ENCODE measurements at places on chromosomes 1 and 21. TPM values are rescaled to one million over a fixed set of nuclear protein-coding genes. Genes with fewer than 3 reads are reported as not detected.

- H3K27ac ChIP-seq, result no peak overlapping the region
- no peaks in the 10 kb centered on the region for H3K27me3 ChIP-seq
- no peak overlapping the region for H3K4me3 ChIP-seq
- H3K36me3 ChIP-seq, result no peaks in the 10 kb centered on the region
- DNase-seq, result no peak
These were observed 144.3 kb upstream of the C1orf21 start for GRCh38 chr1:184242507-184242943.

- no peak overlapping the region for H3K4me3 ChIP-seq
- no peaks in the 10 kb centered on the region for H3K36me3 ChIP-seq
- no peaks in the 10 kb centered on the region for H3K4me1 ChIP-seq
- no peak overlapping the region for H3K27ac ChIP-seq
- no peaks in the 10 kb centered on the region for H3K27me3 ChIP-seq
These were observed 49.8 kb downstream of the ITSN1 start for GRCh38 chr21:33691945-33692603.

- no peak for DNase-seq
- no peak overlapping the region for H3K27ac ChIP-seq
- no peaks in the 10 kb centered on the region for H3K36me3 ChIP-seq
- H3K27me3 ChIP-seq, result no peaks in the 10 kb centered on the region
- H3K4me1 ChIP-seq, result no peaks in the 10 kb centered on the region
These were observed 13.7 kb upstream of the ZNF691 start for GRCh38 chr1:42832641-42833240.

GRCh38 chr1:7302126-7302525 lies 469.0 kb upstream of the VAMP3 start:
- no peaks in the 10 kb centered on the region for H3K36me3 ChIP-seq
- peaks cover 9% of the 10 kb centered on the region for H3K4me1 ChIP-seq
- no peak overlapping the region for H3K27ac ChIP-seq

DNA sequence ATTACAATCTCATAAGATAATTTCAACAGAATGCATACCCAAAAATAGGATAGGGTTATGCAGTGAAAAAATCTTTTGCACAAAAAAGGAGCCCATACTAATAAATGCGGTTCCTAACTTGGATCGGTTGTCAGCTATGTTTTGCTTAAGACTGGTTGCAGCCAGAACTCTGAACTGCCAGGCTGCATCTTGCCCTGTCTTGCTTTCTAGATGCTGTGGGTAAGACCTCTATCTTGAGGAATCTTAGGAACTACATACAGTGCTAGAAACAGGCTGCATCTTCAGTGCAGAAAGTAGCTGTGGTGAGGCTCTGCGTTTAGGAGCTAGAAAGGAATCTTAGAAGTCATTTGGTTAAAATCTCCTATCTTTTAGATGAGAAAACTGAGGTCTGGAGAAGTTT lies 45.6 kb upstream of the PLA2G4A start:
- DNase-seq, result no peak
- H3K4me1 ChIP-seq, result no peaks in the 10 kb centered on the region
- H3K36me3 ChIP-seq, result no peaks in the 10 kb centered on the region
- H3K27me3 ChIP-seq, result no peaks in the 10 kb centered on the region
- H3K27ac ChIP-seq, result no peak overlapping the region

- H3K27ac ChIP-seq, result no peak overlapping the region
- no peaks in the 10 kb centered on the region for H3K36me3 ChIP-seq
- no peaks in the 10 kb centered on the region for H3K4me1 ChIP-seq
- H3K4me3 ChIP-seq, result no peak overlapping the region
- H3K27me3 ChIP-seq, result no peaks in the 10 kb centered on the region
- no peak for DNase-seq
These were observed 160.5 kb upstream of the KIAA0040 start for GRCh38 chr1:175353066-175353465.

DNA sequence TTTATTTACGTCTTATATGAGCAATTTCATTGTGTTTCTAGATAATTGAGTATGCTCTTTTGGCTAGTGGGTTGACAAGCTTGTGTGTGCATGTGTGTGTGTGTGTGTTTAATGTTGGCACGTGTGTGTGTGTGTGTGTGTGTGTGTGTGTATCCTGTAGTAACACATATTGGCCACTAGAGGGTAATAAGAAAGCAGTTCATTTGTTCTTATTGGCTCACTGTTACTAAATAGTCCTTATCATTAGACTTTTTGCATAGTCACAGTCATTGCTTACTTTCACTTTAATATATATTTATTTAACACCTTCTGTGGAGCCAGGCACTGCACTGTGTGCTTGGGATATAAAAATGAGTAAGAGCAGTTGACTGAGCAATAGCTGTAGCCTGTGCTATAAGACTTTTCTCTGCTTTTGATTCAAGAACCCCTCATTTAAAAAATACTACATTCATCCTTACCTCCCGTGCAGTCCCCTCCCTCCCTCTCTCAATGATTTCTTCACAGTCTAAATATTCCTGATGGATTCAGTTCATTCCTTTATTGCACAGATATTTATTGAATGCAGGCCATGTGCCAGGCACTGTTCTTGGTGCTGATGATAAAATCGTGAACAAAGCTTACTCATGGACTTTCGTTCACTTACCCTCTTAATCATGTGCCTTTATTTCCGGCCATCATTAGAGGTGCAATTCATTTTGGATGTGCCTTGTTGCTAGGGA lies 96.7 kb downstream of the DYRK1A start:
- no peak overlapping the region for H3K27ac ChIP-seq
- H3K4me1 ChIP-seq, result peaks cover 24% of the 10 kb centered on the region
- no peaks in the 10 kb centered on the region for H3K27me3 ChIP-seq
- no peaks in the 10 kb centered on the region for H3K36me3 ChIP-seq
- DNase-seq, result no peak

DNA sequence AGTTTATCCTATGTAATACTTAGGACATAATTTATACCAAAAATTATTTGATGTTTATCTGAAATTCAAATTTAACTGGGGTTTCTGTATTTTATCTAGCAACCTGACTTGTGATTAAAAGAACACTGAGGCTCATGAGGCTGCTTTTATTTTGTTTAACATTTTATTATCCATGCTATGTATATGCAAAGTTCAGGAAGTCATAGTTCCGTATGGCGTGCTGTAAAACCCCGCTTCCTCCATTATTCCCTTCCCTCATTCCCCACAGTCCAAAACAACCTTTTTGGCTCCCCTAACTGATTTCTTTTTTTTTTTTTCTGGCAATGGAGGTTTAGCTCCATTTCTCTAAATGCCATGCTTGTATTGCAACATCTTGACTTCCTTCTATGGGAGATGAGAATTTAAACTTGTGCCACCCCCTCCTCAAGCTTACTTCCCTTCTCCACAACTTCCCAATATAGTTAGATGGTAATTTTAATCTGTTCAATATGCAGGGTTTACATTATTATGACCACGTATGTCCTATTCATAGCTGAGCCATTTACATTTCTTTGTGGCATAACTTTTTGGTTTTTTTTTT lies 138.0 kb upstream of the DNAH14 start:
- no peak for DNase-seq
- no peaks in the 10 kb centered on the region for H3K27me3 ChIP-seq
- H3K36me3 ChIP-seq, result no peaks in the 10 kb centered on the region
- H3K4me3 ChIP-seq, result no peak overlapping the region
- no peak overlapping the region for H3K27ac ChIP-seq
- H3K4me1 ChIP-seq, result peaks cover 8% of the 10 kb centered on the region

GRCh38 chr1:17564458-17565393 lies 25.2 kb downstream of the ARHGEF10L start:
- H3K4me1 ChIP-seq, result peaks cover 84% of the 10 kb centered on the region
- H3K27me3 ChIP-seq, result no peaks in the 10 kb centered on the region
- H3K4me3 ChIP-seq, result no peak overlapping the region
- H3K27ac ChIP-seq, result peak overlapping the region; percentile 93
- no peaks in the 10 kb centered on the region for H3K36me3 ChIP-seq

The E2F2 gene
- 11.6 TPM for total RNA-seq

- no peaks in the 10 kb centered on the region for H3K4me1 ChIP-seq
- H3K36me3 ChIP-seq, result no peaks in the 10 kb centered on the region
- H3K4me3 ChIP-seq, result no peak overlapping the region
These were observed 98.1 kb downstream of the PLD5 start for GRCh38 chr1:242426271-242426905.

- H3K36me3 ChIP-seq, result no peaks in the 10 kb centered on the region
- H3K27ac ChIP-seq, result no peak overlapping the region
- peak; percentile 14 for DNase-seq
- no peak overlapping the region for H3K4me3 ChIP-seq
- no peaks in the 10 kb centered on the region for H3K4me1 ChIP-seq
These were observed 29.2 kb upstream of the OR2B11 start for GRCh38 chr1:247487057-247487456.

DNA sequence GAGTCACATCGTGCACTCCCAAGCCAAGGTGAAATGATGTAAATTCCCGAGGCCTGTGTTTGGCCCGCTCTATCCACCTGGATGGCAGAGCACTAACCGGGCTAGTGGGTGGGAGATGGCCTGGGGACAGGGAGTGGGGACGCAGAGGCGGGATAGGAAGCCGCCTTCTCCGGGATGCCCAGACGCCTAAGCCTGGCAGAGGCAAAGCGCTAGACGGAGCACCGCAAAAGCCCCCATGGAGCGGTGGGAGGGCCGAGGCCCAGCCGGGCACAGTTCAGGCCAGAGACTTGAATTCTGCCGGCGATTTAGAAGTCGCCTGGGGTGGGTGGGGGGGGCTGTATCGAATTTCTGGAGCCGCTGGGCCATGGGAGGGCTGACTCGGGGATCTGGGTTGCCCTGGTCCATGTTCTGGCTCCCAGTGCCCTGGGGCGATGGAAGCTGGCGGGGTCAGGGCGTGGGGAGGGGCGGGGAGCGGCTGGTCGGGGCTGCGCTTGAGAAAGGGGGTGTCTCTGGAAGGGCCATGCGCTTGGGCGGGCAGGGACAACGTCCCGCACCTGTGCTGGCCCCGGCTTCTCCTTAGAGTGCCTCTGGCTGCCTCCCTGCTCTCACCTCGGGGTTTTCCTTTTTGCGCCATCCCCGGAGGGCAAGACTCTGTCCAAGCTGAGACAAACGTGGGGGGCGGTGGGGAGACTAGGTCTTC lies 28.0 kb downstream of the KIAA2013 start:
- peaks cover 66% of the 10 kb centered on the region for H3K27me3 ChIP-seq
- no peak overlapping the region for H3K4me3 ChIP-seq
- no peaks in the 10 kb centered on the region for H3K36me3 ChIP-seq
- H3K4me1 ChIP-seq, result no peaks in the 10 kb centered on the region

The RHBG gene
- not detected for total RNA-seq

GRCh38 chr1:33943978-33944377 lies 80.1 kb downstream of the HMGB4 start:
- H3K4me1 ChIP-seq, result no peaks in the 10 kb centered on the region
- no peaks in the 10 kb centered on the region for H3K36me3 ChIP-seq
- no peak overlapping the region for H3K27ac ChIP-seq
- H3K4me3 ChIP-seq, result no peak overlapping the region

GRCh38 chr1:31725777-31726535 lies 22.1 kb upstream of the COL16A1 start:
- no peak overlapping the region for H3K27ac ChIP-seq
- H3K4me3 ChIP-seq, result no peak overlapping the region
- peak; percentile 66 for DNase-seq
- H3K4me1 ChIP-seq, result no peaks in the 10 kb centered on the region
- H3K27me3 ChIP-seq, result peaks cover 1% of the 10 kb centered on the region

- DNase-seq, result no peak
- no peak overlapping the region for H3K27ac ChIP-seq
- no peaks in the 10 kb centered on the region for H3K36me3 ChIP-seq
- peaks cover 11% of the 10 kb centered on the region for H3K4me1 ChIP-seq
These were observed 14.7 kb downstream of the AMPD2 start for GRCh38 chr1:109634292-109634691.

- no peak overlapping the region for H3K4me3 ChIP-seq
- DNase-seq, result no peak
- no peak overlapping the region for H3K27ac ChIP-seq
These were observed 45.0 kb downstream of the UBE2G2 start for GRCh38 chr21:44756423-44757185.

DNA sequence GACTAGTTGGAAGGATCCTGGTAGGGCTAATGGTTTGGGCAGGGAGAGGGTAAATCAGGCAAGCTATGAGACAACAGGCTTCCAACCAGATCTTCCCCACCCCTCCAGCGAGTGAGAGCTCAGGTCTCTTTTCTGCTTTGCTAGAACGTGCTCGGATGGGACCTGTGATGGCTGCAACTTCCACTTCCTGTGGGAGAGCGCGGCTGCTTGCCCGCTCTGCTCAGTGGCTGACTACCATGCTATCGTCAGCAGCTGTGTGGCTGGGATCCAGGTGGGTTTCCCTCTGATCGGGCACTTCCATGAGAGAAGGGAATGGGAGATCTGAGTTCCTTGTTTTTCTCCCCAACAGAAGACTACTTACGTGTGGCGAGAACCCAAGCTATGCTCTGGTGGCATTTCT lies 14.0 kb upstream of the SARS1 start:
- H3K27ac ChIP-seq, result no peak overlapping the region
- peaks cover 4% of the 10 kb centered on the region for H3K4me1 ChIP-seq
- no peak overlapping the region for H3K4me3 ChIP-seq

- peak; percentile 49 for DNase-seq
- H3K27me3 ChIP-seq, result no peaks in the 10 kb centered on the region
- H3K36me3 ChIP-seq, result no peaks in the 10 kb centered on the region
- peaks cover 85% of the 10 kb centered on the region for H3K4me1 ChIP-seq
These were observed 20.6 kb downstream of the SLC2A1 start for GRCh38 chr1:42937836-42938644.

- H3K27me3 ChIP-seq, result no peaks in the 10 kb centered on the region
- H3K4me3 ChIP-seq, result no peak overlapping the region
- no peak overlapping the region for H3K27ac ChIP-seq
- peaks cover 6% of the 10 kb centered on the region for H3K4me1 ChIP-seq
These were observed 28.8 kb downstream of the SERBP1 start for GRCh38 chr1:67401443-67401842.

DNA sequence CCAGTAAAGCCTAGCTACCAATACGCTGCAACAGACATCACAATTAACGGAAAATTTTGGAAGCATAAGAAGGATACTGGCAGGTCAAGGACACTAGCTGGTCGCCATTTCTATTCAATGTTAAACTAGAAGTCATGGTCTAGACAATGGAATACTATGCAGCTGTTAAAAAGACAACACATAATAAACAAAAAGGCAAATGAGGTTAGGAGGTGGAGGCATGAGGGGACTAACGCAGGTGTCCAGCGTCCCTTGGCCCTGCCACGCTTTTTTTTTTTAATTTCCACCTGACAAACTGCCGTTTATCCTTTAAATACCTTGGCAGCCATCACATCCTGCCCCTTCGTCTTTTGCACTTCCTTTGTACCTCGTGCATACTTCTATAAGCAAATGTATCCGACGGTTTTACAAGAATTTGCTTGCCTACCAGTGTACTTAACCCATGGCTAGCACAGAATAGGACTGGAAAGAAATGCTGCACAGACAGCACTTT lies 698 bp upstream of the SLC22A15 start:
- peak overlapping the region; percentile 78 for H3K27ac ChIP-seq
- H3K36me3 ChIP-seq, result no peaks in the 10 kb centered on the region
- no peak overlapping the region for H3K4me3 ChIP-seq

DNA sequence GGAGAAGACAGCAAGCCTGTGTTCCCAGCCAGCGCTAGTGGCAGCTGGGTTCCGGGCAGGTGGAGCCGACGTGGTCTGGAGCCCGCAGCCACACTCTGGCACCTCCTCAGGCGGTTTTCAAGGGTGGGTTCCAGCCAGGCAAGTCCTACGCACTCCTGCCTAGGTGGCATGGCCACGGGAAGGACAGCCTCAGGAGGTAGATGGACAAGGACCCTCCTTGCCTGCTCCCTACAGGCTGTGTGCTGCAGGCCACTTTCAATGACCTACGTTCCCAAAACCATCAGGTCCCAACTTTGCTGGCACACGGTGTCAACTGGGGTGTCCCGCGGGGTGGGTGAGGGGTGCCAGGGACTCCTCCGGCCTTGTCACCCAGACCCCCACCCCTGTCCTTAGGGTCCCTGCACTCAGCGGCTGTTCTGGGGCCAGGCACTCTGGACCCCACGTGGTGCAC lies 6.7 kb upstream of the PTGER3 start:
- H3K36me3 ChIP-seq, result peaks cover 11% of the 10 kb centered on the region
- H3K4me1 ChIP-seq, result no peaks in the 10 kb centered on the region
- H3K4me3 ChIP-seq, result no peak overlapping the region
- no peak overlapping the region for H3K27ac ChIP-seq

The PRKAB2 gene
- 20.9 TPM for total RNA-seq

Measured in transverse colon (tissue), 4 donors.